ENCODE measurements at places on chromosomes 7 and 10.
A peak's percentile ranks its signal among the peaks of the same experiment; 100 is the strongest.

DNA sequence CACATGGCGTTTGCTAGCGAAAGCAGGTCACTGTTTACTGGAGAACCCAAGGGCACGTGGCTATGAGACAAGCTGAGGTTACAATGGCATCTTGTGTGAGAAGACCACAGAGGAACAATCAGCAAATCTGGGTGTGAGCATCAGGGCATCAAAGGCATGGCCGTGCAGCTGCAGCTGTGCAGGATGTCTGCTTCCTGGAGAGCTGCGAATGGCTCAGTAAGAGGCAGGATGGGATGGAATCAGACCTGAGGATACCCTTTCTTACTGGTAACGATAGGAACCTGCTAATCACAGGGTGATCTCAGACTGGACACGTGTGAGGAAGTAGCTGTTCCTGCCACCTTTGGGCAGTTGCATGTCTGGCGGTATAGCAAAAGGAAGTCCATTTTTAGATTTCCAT is 119.5 kb downstream of the RNF216 start:
- DNase-seq: peak; percentile 51

- no peak for DNase-seq
Measured at GRCh38 chr10:124675261-124675660, 68.9 kb downstream of the FAM53B start.

GRCh38 chr10:128078136-128078969 is 47.9 kb downstream of the MKI67 start:
- peak; percentile 74 for DNase-seq

DNA sequence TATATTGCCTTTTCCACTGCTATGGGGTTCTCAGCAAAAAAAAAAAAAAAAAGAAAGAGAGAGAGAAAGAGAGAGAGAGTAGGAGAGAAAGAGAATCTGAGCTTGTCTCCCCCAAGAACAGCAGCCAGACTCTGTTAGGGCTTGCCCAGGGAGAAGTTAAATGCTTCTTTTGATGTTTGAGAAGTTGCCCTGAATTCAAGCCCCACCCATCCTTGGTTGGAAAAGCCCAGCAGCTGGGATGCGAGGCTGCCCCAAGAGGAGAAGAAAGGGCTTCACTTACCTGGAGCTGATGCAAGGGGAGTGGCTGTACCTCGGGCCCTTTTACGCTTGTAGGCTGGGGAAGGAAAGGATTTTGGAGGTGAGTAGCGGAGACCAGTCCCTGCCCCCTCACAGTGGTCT is 20.9 kb upstream of the MGMT start:
- DNase-seq: no peak

GRCh38 chr7:83794829-83795228 is 145.9 kb upstream of the SEMA3E start:
- DNase-seq: no peak

GRCh38 chr7:73606801-73607691 is 17.3 kb downstream of the MLXIPL start:
- peak; percentile 90 for DNase-seq

DNA sequence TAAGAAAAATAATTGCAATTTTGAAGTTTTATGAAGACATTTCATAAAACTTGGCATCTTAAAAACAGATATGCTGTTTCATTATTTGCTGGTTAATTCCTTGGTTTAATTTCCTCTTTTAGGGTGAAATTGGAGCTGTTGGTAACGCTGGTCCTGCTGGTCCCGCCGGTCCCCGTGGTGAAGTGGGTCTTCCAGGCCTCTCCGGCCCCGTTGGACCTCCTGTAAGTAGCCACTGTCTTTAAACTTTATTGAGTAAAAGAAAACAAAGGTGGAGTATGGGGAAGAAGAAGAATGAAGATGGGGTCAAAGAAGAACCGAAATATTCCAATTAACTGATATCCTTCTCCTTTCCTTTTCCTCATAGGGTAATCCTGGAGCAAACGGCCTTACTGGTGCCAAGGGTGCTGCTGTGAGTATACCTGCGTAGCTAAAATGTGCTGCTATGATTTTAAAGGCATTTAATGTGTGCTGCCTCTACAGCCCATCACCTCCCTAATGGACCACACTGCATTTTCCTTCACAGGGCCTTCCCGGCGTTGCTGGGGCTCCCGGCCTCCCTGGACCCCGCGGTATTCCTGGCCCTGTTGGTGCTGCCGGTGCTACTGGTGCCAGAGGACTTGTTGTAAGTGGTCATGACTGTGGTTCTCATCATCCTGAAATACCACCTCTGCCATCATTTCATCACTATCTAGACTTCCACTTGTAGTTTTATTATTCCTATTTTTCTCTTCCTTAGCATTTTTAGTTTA is 14.7 kb downstream of the COL1A2 start:
- no peak for DNase-seq

DNA sequence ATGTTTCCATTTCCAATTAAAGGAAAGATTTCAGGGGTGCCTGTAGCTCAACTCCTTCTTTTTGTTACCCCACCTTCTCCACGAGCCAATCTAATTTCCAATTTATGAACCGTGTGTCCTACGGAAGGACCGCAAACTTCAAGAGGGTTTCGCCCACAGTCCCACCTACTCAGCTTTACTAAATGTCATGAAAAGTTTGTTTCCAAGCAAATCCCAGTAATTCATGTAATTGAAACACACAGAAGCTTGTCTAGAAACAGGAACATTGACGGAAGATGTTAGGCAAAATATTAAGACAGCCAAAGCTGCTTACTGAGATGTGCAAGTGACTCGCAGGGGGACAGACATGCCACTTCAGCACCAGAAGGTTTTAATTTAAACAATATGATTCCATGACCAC is 32.9 kb upstream of the LYZL1 start:
- DNase-seq: no peak

DNA sequence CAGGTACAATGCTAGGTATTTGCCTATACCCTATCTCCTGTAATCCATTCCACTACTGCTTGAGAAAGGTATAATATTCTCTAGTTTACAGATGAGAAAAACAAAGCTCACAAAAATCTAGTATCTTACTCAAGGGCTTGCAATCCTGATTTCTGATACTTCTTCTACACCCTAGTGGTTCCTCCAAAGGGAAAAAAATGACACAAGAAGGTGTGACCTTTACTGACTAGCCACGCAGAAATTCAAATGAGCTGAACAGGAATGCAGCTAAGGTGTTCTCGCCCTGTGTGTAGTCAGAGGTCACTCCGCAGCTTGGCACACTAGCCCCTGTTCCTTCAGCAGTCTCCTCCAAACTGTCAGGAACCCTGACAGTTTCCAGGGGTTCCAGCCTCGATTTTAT is 59.5 kb upstream of the TM9SF3 start:
- no peak for DNase-seq

DNA sequence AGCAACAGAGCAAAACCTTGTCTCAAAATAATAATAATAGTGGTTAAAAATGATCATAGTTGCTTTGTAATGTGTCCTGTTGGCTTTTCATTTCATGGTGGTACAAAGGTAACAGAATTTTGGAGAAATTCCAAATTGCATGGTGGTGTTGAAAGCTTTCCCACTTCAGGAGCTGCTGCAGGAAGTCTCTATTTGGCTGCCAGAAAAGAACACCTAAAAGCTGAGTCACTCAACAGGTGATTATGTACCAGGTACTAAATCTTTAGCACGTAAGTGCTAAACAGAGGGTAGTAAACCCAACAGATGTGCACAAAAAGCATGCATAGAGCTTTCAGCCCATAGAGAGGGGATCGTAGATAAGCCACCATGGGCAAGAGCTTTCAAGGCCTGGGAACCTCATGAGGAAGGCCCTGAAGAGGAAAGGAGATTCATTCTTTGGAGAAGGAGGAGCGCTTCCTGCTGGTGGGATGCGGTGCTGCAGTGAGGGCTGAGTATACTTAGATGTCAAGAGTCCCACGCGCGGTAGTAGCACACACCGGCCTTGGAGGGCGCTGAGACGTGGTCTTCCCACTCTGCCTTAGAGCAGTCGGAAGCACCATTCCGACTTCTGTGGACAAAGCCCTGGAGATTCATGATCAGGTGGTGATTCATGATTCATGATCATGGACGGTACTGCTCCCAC is 118.7 kb downstream of the RALA start:
- no peak for DNase-seq

DNA sequence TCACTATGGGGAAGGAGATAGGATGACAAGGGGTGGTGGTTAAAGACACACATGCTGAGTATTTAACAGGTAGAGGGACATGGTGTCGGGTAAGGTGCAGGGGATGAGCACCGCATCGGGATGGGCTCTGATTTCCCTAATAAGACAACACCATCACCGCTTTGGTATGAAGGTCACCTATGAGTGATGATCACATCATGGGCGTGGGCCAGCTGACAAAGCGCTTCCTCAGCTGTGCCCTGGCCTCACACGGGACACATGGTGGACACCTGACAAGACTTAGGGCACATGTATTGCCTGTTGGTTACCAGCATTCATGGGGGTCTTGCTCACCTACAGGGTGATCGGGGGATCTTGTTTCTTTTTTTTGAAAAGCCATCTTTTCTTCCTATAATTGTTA is 12.8 kb downstream of the C7orf57 start:
- no peak for DNase-seq

DNA sequence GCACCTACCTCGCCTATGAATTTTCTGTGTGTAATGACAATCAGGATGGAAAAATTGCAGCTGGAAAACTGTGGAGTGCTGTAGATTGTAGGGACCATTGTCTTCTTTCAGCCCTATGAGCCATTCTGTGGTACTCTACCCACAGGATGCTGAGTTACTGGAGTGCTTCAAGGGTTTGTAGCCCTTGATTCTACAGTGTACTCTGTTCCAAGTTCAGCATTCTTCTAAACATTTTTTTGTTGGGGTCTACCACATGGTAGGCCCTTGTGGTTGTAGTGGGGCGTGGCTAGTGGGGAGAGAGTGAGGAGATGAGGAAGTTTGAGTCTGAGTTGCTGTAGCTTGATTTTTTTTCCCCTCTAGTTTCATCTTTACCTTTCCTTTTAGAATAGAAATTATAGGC is 33.5 kb downstream of the REEP3 start:
- peak; percentile 53 for DNase-seq

- DNase-seq: no peak
Measured at GRCh38 chr10:374354-374753, 239.1 kb downstream of the ZMYND11 start.

GRCh38 chr7:148374396-148375259 is 215.9 kb upstream of the C7orf33 start:
- DNase-seq: no peak

DNA sequence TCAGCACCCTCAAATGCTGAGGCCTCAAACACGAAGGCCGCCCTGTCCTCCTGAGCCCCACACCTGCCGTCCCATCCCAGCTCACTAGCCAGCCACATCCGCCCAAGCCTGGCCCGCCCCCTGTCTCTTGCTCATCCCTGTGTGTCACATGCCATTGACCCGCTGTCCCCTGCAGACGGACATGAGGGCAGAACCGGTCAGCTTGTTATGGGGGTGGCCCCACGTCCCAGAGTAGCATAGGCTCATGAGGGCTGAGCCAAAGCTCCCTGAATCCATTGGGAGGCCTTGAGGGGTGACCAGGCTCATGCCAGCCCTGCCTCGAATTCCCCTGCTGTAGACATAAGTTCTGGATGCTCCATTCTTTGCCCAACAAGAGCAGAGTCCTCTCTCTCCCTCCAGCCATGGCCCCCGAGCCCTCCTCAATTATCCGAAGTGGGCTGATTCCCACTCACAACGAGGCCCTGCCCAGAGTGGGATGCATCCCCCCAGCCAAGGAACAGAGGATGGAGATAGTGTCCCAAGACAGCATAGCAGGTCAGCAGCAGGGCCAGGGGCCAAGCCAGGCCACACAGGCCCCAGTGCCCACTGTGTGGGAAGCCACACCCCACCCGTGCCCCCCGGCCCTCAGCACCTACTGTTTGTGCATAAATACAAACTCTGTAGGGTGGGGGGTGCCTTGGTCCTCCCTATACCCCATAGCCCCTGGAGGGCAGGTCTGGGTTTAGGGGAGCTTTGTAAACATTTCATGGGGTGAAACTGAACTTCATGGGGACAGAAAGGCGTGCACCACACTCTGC is 42.1 kb downstream of the EBF3 start:
- no peak for DNase-seq

GRCh38 chr10:13973742-13974141 is 357.0 kb downstream of the FRMD4A start:
- DNase-seq: no peak

- no peak for DNase-seq
Measured at GRCh38 chr10:59736749-59737148, 16.5 kb downstream of the MRLN start.

DNA sequence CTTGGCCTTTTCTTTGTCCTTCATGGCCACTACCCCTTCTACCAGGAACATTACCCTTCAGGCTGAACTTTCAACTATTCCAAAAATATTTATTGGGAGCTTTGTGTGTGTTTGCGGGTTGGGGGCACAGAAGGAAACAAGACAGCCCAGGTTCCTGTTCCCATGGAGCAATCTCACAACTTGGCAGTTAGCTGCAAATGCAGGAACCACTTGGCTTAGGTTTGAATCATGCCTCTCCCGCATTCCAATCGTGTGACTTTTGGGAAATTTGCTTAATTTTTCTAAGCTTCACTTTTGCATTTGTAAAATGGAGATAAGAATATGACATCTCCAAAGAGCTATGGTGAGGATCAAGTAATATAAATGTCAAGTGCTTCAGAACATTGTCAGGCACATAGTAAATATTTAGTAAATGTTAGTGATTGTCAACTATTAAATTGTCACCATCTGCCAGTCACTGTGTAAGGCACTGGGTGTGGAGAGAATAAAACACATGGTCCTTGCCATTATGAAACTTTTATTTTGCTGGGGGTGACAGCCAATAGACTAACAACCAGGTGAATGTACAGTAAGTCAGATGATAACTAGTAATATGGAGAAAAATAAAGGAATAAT is 277.1 kb downstream of the SNX13 start:
- DNase-seq: no peak

- no peak for DNase-seq
Measured at GRCh38 chr7:130293521-130293920, 560 bp downstream of the CPA4 start.

DNA sequence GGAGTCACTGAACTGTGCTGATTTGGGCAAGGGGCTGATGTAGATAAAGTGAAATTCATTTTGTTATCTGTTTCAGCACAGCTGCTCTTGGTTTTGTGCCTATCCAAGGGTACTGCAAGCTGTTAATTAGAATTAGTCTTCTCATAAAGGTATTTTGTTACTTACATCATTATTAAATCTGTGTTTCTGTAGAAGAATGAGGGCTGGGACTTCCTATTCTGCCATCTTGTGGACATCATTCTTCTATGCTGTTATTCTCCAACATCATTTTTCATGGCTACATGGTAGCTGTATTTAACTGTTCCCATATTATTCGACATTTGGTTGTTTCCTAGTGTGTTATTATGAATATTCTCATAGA is 76.2 kb upstream of the CCDC71L start:
- no peak for DNase-seq
